Neural crest cell (in vitro differentiated cells): ENCODE measurements at places on chromosomes 6 and 20.

- DNase-seq: no peak
Observed at GRCh38 chr20:56733967-56734366, 104.9 kb downstream of the TFAP2C start.

DNA sequence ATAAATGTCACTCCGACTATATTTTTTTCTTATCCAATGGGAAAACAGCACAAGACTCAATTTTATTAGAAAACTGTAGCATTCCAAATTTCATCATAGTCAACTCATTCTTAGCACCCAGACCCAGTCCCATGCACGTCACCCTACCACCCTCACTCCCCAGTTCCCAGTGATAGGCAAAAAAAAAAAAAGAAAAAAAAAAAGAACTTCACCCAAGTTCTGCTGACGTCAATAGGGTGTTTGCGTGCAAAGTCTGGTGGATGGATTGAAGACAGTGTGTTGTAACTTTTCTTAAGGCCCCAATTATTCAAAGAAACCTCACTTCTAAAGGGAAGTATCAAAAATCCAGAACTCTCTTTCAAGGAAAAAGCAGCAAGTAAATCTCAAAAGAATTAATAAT is 213.9 kb upstream of the PRDM1 start:
- no peak for DNase-seq

GRCh38 chr6:20360471-20361119 is 41.1 kb upstream of the E2F3 start:
- DNase-seq: no peak

DNA sequence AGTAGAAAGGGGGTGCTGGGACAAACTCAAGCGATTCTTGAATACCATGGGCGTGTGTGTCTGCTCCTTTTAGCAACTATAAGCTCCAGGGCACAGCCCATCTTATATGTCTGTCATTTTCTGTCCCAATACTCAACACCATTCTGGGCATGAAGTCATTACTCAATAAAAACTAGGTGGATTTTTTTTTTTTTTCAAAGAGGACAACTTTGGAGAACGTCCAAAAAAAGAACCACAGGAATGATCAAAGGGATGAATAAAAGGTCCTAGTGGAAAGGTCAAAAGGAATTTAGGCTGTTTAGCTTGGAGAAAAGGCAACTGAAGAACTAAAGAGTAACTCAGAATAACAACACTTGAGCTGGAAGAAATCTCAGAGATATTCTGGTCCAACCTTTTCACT is 24.4 kb downstream of the UQCC1 start:
- no peak for DNase-seq

DNA sequence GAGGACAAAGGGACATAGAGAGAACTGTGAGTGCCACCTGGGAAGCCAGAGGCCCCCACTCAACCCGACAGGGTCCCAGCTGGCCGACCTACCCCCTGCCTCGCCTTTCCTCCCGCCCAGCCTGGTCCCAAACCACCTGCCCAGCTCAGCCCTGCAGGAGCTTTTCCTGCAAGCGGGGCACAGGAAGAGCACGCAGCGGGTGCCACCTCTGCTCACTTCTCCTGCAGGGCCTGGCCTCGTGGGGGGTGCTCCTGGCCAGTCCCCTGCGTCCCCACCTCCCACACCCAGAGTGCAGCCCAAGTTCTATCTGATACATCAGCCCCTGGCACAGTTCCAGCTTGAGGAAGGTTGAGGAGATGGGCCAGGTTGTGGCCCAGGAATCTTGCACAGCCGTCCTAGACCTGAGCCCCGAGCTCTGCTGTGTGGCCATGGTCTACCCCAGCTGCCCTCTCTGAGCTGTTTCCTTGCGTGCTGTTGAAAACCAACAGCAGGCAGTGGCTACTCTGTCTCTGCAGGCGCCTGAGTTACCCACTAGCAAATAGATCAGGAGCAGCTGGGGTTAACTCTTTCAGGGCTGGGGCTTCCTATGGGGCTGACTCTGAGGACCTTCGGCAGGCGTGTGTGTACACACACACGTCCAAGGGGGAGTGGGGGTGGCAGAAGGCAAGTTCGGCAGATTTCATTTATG is 1.7 kb downstream of the NECAB3 start:
- DNase-seq: no peak

GRCh38 chr6:13630499-13630898 is 15.4 kb downstream of the NOL7 start:
- no peak for DNase-seq

DNA sequence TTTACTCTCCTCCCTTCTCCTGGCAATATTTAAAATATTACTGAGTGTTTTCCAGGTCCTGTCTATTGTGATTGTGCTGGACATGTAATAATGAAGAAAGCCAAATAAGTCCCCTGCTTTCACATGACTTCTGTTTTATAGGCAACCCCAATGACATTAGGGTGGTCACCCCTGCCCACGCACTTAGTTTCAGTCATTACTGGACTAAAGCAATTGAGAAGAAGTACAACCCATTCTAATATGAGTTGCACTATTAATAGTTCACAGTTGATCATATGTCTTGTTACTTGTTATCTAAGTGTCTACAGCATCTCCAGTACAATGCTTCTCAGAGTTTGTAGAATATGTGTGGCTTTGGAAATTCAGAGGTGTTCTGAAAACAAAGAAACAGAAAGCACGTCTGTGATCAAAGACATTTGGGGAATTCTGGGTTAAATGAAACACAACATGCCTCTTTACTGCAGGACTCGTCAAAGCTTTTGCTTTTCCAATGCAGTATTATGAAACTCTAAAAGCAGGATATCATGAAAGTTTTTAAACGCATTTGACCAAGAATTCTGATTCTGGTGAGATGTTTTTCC is 789.5 kb downstream of the DHX35 start:
- DNase-seq: no peak

GRCh38 chr6:37069639-37070038 is 64.2 kb downstream of the FGD2 start:
- DNase-seq: no peak

GRCh38 chr6:21199262-21199661 is 394.3 kb upstream of the SOX4 start:
- DNase-seq: no peak

GRCh38 chr20:51013577-51014330 is 9.2 kb downstream of the KCNG1 start:
- DNase-seq: no peak
